ENCODE measurements at places on chromosomes 16 and 17.

- no peak for DNase-seq
These were observed 180.0 kb downstream of the BCAS3 start for GRCh38 chr17:60857556-60858080.

- DNase-seq, result no peak
These were observed 774.9 kb downstream of the CDH8 start for GRCh38 chr16:61261315-61261714.

DNA sequence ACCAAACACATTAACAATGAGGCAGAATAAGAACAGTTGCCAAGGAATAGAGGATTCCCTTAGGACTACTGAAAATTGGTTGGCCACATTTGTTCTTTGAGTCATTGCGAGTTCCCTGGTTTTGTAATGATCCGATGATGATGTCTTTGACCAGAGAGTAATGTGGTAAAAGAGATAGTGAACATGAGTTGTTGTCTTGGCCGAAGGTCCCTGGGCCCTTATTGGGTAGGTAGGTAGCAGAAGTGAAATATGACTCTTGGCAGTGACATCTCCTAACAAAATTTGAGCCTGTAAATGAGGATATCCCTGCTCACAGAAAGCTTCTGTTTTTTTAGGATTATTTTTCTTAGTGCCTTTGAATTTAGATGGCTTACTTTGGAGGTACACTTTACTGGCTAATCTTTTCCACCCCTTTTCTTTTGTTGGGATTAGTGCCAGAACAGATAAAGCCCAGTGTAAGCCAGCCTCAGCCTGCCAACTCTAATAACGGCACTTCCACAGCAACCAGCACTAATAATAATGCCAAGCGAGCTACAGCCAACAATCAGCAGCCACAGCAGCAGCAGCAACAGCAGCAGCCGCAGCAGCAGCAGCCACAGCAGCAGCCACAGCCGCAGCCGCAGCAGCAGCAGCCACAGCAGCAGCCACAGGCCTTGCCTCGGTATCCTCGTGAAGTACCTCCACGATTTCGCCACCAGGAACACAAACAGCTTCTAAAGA lies 47.2 kb downstream of the TNRC6A start:
- DNase-seq, result no peak

- peak; percentile 79 for DNase-seq
These were observed 78.1 kb upstream of the TOB1 start for GRCh38 chr17:50944054-50944901.

- DNase-seq, result no peak
These were observed 11.3 kb upstream of the RNPS1 start for GRCh38 chr16:2278956-2279800.

GRCh38 chr17:79595471-79595870 lies 15.4 kb downstream of the RBFOX3 start:
- DNase-seq, result no peak

DNA sequence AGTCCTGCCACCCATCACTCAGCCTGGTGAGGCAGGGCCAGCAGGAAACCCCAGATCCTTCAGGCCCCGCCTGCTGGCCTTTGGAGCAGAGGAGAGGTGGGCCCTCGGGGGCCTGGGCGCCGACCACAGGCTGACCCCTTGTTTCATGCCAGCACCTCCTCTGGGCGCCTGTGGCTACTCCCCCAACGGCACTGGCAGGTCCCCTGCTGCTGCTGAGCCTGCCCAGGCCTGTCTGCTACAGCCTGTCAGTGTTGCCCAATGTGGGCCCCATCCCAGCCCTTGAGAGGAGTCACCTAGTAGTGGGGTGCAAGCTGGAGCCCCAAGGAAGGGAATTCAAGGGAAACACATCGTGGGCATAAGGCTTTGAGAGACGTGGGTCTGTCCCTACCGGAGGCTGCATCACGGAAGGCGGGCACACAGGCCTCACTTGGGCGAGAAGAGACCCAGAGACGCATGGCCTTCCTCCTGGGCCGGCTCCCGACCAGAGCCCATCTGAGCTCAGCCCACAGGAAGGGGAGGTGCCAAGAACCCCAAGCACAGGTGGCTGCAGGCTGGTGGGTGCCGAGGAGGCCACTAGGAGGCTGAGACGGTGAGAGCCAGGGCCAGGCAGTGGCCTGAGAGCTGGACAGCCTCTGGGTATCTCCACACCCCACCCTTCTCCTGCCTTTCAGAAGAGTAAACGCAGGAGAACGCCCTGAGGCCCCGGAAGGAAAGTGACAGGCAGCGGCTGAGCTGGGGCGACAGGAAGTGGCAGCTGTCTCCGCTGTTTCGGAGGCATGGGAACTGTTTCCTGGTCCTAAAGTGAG lies 8.0 kb upstream of the FASN start:
- DNase-seq, result peak; percentile 51

- DNase-seq, result no peak
These were observed 45.3 kb downstream of the TOM1L2 start for GRCh38 chr17:17926840-17927449.

DNA sequence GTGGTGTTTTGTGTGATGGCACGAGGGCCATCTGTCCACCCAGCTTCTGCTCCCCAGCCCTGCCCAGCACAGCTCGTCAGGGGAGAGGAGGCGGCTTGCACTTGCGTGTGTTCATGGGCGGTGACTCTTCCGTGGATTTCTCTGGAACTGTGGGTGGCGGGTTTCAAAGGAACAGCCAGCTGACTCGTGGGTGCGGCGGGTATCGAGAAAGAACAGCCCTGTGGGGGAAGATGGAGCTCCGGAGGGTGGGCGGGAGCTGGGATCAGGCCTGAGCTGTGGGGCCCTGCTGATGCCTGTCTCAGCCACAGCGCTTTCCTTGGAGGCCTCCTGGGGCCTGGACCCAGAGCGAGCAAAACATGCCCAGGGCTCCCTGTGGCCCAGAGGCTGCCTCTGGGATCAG lies 13.2 kb downstream of the NAGPA start:
- no peak for DNase-seq
